ENCODE measurements at places on chromosomes 4 and X.

DNA sequence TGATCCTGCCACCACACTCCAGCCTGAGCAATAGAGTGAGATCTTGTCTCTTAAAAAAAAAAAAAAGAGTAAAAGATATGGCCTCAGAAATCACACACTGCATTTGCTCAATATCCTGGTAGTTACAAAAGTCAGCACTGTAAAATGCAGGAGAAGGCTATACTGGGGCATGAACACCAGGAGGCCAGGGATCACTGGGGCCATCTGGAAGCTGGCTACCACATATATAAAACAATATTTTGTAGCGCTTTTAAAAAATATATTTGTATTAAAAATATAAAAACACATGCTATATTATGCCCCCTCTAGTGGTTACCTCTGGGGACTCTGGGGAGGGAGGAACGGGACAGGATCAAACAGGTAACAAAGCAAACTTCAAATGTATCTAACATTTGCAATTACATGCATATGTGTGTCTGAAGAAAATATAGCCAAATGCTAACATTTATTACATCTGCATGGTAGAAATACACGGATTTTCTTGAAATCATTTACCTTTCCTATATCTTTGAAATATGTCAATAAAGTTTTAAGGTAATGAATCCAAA, 4.0 kb downstream of the C4orf46 start:
- peak; percentile 28 for DNase-seq

- peak; percentile 51 for DNase-seq
These were observed 29.5 kb upstream of the IRF2 start for GRCh38 chr4:184503869-184504300.

GRCh38 chr4:54657551-54658251, at the start of gene KIT:
TSS of gene KIT (plus strand) at chr4:54657957. CDS start at chr4:54658015, 58 bp downstream.
- DNase-seq: peak; percentile 13

DNA sequence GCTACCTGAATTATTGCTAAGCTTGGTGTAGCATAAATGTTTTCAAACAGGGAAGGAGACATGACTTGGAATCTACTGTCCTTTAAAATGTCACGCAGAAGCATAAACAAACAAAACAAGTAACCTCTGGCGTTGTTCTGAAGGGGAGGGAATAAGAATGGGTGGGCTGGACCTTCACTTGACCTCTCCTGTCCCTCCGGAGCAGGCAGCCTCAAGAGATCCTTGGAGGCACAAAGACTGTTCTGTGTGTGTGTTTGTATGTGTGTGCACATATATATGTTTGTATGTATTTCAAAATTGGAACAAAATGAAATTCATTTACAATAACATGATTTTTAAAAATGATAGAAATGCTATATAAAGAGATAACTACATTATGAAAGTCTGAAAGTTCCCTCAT, 91.3 kb upstream of the DCLK2 start:
- DNase-seq: no peak

- DNase-seq: no peak
These were observed 32.7 kb downstream of the METAP1 start for GRCh38 chr4:99028187-99028586.

- DNase-seq: no peak
These were observed 706 bp downstream of the CHIC1 start for GRCh38 chrX:73563738-73564068.

DNA sequence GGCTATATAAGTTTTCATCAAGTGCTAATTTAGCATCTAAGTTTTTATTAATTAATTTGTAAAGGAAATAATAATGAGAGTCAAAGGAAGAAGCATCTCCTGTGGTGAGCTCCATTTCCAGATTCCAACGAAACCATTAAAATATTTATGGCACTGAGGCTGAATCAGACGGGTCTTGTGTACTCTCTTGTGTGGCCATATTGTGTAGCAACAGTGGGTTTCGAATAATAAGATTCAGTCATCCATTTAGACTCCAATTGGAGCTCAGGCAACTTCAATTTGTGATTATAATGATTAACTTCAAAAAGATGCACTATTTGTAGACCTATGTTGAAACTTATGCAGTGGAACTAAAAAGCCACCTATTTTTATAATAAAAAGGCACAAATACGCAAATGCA, 82.4 kb downstream of the SNCA start:
- no peak for DNase-seq

- DNase-seq: no peak
These were observed 217.1 kb downstream of the ARAP2 start for GRCh38 chr4:36027203-36027602.

DNA sequence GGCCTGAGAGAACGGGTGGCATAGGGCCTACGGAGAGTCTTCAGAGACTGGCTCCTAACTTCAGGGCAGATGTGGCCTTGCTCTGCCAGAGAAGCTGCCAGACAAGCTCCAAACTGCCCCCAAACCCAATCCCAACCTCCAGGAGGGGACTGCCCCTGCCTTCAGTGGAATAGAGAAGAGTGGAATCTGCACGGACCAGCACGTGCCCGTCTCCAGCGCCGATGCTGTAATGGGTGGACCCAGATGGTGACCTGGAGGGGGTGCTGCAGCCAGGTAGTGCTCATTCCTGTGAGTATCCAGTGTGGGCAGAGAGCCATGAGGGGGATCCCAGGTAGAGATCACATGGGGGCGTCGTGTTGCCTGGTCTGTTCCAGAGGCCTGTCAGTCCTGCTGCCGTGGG, 73.2 kb upstream of the NKX1-1 start:
- no peak for DNase-seq

GRCh38 chr4:1746919-1747602, 25.7 kb downstream of the TACC3 start:
- no peak for DNase-seq

- DNase-seq: no peak
These were observed 99.0 kb upstream of the TRPC3 start for GRCh38 chr4:122050841-122051240.

GRCh38 chr4:160175064-160175643, 1072.3 kb downstream of the RAPGEF2 start:
- DNase-seq: no peak

GRCh38 chr4:78624048-78624447, 72.5 kb downstream of the ANXA3 start:
- no peak for DNase-seq

DNA sequence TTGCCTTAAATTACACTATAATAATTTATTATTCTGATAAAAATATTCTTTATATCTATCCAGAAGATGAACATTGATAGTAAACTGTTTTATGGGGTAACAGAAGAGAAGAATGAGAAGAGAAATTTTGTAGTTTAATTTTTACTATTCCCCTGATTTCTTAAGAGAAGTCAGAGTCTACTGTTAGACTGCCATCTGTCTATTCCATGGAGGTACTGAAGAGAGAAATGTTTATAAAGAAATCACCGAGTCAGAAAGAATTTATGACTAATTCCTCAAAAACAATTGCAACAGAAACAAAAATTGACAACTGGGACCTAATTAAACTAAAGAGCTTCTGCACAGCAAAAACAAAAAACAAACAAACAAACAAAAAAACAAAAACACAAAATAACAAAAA, 149.9 kb downstream of the FGF16 start:
- no peak for DNase-seq

GRCh38 chr4:165312506-165312905, 15.0 kb upstream of the MSMO1 start:
- no peak for DNase-seq

- DNase-seq: no peak
These were observed 144.2 kb downstream of the MSN start for GRCh38 chrX:65811558-65812228.

- DNase-seq: no peak
These were observed 195.9 kb downstream of the SHOX start for GRCh38 chrX:826448-826847.

DNA sequence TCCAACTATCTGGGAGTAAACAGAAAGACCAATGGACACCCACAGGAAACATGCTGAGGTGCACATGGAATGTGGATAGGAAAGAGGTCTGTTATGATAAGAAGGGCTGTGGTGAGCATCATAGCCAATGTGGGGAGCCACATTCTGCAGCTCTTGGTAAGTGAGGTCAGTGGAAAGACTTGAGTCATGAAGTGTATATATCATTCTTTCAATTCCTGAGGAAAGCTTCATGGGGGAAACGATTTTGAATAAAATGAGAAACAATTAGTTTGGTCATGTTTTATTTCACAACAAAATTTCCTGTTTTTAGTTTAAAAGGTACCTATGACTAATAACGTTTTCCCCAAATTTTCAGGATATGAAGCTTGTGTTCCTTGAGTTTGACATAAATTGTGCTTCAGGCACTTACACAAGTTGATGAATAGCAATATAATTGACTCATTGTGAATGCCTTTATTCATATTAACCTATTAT, 41.4 kb upstream of the RASSF6 start:
- peak; percentile 8 for DNase-seq

DNA sequence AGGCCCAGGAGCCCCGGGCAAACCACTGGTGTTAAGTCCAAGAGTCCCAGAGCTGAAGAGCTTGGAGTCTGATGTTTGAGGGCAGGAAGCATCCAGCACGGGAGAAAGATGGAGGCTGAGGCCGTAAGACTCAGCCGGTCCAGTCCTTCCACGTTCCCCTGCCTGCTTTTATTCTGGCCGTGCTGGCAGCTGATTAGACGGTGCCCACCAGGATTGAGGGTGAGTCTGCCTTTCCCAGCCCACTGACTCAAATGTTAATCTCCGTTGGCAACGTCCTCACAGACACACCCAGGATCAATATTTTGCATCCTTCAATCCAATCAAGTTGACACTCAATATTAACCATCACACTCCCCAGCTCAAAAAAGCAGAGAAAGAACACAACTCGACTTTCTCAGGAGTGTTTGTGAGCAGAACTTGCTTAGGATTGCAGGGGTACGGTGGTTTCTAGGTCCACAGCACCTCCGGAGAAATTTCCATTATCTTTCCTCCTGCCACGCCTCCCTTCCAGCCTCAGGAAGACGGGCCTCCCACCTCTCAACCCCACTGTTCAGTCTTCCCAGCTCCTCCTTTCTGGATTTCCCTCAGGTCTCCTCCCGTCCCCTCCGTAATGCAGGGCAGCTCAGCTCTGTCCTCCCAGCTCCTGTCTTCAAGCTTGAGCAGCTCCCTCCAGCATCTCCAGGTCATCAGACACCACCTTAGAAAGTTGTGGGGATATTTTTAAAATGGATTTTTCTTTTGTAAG, 13.3 kb upstream of the TMEM271 start:
- DNase-seq: no peak

DNA sequence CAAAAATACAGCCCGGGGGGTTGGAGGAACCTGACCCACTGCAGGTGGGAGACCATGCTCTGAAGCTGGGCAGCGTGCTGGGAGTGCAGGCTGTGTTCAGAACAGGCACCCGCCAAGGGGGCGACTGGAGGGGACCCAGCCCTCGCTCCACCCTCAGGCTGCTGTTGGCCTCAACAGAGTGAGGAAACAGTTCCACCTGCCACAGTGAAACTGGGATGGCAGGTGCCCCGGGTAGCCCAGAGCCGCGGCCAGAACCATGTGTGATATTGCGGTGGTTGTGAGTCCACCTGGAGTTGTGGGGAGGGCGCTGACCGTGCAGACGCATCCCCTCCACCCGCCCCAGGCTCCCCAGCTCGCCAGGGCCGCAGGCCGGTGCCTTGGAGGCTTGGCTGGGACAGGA, 45.7 kb upstream of the PSAPL1 start:
- no peak for DNase-seq

- DNase-seq: peak; percentile 18
These were observed 2.0 kb upstream of the STAG2 start for GRCh38 chrX:123959281-123960063.
